ENCODE measurements at places on chromosomes 5 and 9.

GRCh38 chr5:35644543-35644942, 26.9 kb downstream of the SPEF2 start:
- no peak for DNase-seq

- no peak for DNase-seq
These were observed 29.9 kb downstream of the ADCY2 start for GRCh38 chr5:7425830-7426229.

GRCh38 chr5:80119372-80119771, 84.2 kb downstream of the THBS4 start:
- DNase-seq = no peak

GRCh38 chr5:114101153-114101552, 260.7 kb upstream of the KCNN2 start:
- no peak for DNase-seq

- DNase-seq = no peak
These were observed 66.4 kb downstream of the EHMT1 start for GRCh38 chr9:137685035-137685740.

DNA sequence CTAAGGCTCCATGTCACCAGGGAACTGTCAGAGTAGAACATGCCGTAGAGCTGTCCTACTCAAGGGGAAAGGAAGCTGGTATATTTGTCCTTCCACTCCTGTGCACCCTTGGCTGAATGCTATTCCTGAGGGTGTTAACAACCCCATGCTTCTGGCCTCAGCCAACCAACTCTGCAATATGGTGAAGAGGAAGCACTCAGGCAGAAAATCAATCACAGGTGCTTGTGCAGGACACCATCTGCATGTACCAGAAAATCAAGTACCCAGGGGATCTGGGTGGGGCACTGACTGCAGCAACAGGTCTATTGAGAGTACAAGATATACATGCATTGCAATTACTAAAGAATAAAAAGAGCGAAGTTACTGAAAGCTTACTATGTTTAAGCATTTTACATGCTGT, 51.4 kb upstream of the NEK6 start:
- DNase-seq = no peak

DNA sequence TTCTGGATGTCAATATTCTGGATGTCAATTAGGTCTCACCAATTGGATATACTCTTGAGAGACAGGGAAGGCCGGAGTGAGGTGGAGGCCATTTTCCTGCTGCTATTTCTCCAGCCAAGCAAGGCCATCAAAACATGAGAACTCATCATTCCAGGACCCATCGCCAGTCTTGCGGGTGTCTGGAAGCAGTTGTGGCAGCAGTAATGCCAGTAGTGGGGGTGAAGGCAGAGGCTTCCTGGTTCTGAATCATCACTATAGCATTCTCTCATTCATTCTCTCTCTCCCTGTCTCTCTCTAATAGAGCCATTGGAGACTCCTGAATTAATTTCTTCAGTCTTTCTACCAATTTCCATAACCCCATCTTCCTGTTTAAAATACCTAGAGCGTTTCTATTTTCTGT, 71.8 kb downstream of the EGFLAM start:
- no peak for DNase-seq
